Heart right ventricle (tissue), 16 donors: ENCODE measurements at places on chromosomes 3 and 15.

- DNase-seq, result no peak
These were observed 116.4 kb upstream of the TJP1 start for GRCh38 chr15:29938361-29939335.

GRCh38 chr3:127888564-127889107 is 26.4 kb upstream of the KBTBD12 start:
- no peak for DNase-seq

- DNase-seq, result no peak
These were observed 19.6 kb downstream of the HEMK1 start for GRCh38 chr3:50588759-50589433.

- no peak for DNase-seq
These were observed 127.9 kb downstream of the CD47 start for GRCh38 chr3:107962946-107963345.

- DNase-seq, result no peak
These were observed 6.4 kb downstream of the GNAI2 start for GRCh38 chr3:50242381-50242770.

DNA sequence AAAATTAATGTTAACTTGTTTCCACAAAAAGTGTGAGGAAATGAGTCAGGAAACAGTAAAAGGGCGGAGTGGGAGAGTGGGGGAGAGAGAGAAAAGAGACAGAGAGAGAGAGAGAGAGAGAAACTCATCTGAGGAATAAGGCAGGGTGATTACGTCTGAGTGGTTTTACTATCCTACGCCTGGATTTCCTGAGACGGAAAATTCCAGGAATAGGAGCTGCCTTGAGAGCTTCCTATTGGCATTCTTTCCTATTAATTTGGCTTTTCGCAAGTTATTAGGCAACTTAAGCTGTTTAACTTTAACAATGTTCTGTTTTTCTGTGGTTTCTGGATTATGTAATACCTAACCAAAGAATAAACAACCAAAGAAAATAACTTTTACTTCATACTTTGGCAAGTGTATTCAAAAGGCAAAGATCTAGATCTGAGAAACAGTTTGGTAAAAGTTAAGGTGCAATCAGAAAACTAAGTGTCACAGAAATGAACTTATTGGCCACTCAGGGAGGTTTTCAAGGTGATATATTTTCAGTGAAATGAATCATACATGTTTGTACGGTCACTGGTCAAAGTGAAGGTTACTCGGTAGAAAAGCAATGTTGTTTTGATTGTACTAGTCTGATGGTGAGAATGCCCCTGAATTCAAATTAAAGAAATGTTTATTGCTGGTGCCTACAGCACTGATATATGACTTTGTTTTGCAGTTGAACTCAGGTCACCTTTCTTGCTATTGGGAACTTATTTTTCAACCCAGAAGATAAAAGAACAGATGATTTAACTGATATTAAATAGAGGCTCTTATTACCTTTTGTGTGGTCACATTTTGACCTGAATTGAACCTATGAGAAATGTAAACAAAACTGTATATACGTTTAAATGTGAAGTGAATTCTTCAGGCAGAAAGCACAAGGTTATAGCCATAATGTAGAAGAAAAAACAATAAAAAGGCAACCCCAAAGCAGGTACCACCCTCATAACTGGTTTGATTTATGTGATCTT is 39.9 kb upstream of the TNFSF10 start:
- no peak for DNase-seq

GRCh38 chr3:73192036-73192738 is 130.7 kb downstream of the EBLN2 start:
- DNase-seq, result no peak

- no peak for DNase-seq
These were observed 216.6 kb upstream of the GRM7 start for GRCh38 chr3:6644070-6644929.

DNA sequence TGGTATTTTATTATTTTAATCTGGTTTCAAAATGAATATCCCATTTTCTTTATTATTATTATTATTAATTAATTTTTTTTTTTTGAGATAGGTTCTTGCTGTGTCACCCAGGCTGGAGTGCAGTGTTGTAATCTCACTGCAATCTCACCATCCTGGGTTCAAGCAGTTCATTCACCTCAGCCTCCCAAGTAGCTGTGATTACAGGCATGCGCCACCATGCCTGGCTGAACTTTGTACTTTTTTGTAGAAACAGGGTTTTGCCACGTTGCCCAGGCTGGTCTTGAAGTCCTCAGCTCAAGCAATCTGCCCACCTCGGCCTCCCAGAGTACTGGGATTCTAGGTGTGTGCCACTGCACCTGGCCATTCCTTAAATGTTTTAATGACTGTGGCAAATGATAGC is 28.6 kb downstream of the DAG1 start:
- no peak for DNase-seq
